Thoracic aorta (tissue), 2 donors: ENCODE measurements at places on chromosomes 2 and 18. TPM values are rescaled to one million over a fixed set of nuclear protein-coding genes. Genes with fewer than 3 reads are reported as not detected.
A peak's percentile ranks its signal among the peaks of the same experiment; 100 is the strongest.

DNA sequence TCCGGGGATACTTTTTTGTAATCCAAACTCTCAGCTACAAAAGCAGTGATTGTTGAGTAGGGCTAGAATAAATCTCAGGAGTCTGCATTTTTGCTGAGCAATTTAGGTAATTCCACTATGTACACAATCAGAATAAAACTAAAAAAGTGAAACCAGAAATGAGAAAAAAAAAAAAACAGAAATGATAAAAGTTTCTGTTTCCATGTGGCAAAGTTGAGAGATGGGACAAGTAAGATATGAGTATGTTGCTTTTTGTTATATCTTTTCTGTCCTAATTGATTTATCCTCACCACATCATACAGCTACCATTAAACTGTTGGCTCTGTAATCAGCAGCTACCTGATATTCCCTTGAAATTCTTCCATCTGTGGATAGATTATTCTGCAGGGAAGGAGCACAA, 92.7 kb downstream of the VWC2L start:
- no peak for DNase-seq

GRCh38 chr2:218437969-218438368, 19.0 kb downstream of the VIL1 start:
- no peak for DNase-seq

GRCh38 chr2:224957540-224958461, 84.5 kb downstream of the DOCK10 start:
- no peak for DNase-seq

The FLACC1 gene
- 11.1 TPM for total RNA-seq

The ZNF385B gene
- total RNA-seq, result 0.41 TPM

DNA sequence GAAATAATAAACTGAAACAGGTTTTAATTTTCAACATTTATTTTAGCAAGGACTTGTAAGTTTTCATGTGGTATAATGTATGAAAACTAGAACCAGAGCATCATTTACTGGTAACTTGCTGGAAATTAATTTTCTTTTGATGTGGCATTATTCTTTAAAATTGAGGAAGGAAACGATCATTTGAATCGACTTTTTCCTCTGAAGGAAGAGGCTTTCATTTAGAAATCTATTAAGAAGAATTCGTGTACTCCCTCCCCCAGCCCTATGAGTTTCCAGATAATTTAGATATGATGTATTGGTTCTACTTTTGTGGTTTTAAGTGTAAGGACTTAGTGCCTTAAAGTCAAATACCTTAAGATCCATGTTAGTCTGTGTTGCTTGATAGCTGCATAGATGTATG, 2.5 kb downstream of the BABAM2 start:
- no peak for DNase-seq

The FHL2 gene
- total RNA-seq, result 107 TPM

The IL36G gene
- not detected for total RNA-seq

GRCh38 chr2:219565130-219566080, 5.9 kb downstream of the OBSL1 start:
- no peak for DNase-seq

DNA sequence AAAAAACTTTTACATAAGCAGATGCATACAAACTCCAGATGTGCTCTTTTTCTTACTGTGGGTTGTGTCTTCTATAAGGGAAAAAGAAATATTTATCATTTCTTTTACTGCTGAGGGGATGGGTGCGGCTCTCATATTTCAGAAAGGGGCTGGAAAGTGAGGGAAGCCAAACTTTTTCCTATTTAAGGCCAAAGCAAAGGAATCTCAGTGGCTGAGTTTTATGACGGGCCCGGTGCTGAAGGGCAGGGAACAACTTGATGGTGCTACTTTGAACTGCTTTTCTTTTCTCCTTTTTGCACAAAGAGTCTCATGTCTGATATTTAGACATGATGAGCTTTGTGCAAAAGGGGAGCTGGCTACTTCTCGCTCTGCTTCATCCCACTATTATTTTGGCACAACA, at the start of gene COL3A1:
Gene COL3A1 (plus strand): TSS at position 210 of the 400 bp plus-strand sequence. CDS start 117 bp downstream, at position 327.
- DNase-seq, result no peak

The ABCB11 gene
- total RNA-seq, result not detected

The NT5DC4 gene
- total RNA-seq, result not detected

The MLPH gene
- total RNA-seq, result 7.4 TPM

The ABI2 gene
- 37.9 TPM for total RNA-seq

DNA sequence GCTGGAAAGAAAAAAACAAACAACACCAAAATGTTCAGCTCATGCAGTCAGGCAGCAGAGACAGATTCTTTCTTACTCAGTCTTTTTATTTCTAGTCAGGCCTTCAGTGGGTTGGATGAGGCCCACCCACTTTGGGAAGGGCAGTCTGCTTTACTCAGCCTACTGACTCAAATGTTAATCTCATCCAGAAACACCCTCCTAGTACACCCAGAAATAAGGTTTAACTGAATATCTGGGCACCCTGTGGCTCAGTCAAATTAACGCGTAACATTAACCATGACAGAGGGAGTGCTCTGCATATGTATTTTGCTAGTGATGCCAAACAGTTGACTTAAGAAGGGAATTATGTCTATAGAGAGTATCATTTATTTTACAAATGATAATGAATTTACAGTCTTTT, 401.6 kb downstream of the PARD3B start:
- no peak for DNase-seq

The PARD6G gene
- total RNA-seq, result 3.0 TPM

The CD8A gene
- 4.4 TPM for total RNA-seq

The IL1R2 gene
- total RNA-seq, result 47.7 TPM

- no peak for DNase-seq
These were observed 27.2 kb upstream of the PTPN2 start for GRCh38 chr18:12911025-12911928.

The SPP2 gene
- total RNA-seq, result not detected

DNA sequence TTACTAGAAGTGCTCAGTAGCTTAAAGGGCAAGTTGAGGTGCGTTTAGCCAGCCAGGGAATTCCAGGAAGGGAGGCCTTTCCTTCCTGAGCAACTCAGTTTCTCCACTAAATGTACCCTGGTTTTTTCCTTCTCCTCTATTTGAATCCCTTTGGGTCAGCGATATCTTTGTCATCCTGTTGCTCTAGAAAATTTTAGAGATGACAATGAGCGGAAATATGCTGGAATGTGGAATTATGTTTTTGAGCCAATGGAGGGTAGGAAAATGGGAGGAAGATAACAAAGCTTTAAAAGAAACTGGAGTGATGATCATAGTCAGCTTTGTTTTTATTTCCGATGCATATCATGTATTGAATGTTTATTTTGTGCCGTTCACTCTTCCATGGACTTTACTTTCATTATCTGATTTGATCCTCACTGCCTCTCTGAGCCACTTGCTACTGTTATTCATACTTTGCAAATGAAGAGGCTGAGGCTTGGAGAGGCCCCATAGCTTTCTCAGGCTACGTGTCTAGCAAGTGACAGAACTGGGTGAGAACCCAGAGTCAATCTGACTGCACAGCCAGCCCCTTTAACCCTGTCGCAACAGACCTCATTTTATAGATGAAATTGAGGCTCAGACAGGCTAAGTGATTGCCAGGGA, 67.3 kb downstream of the NTSR2 start:
- no peak for DNase-seq

DNA sequence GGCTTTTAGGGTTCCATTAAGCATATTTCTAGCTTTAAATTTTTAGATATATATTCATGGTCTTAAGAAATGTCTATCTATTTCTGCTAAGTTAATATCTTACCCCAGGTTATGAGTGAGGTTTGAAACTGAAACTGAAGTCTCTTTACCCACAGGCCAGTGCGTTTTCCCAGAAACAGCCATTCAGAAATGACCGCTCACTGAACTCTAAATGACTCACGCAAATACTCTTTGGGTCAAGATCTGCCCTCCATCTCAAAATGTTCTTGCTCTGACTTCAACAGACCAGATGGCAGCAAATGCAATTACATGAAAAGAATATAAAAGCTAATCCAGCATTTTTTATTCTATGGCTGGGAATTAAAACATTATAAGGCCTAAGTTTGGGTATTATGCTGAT, 315.2 kb downstream of the TDRD15 start:
- no peak for DNase-seq

The RAB17 gene
- 6.4 TPM for total RNA-seq

GRCh38 chr2:241491549-241492173, 16.7 kb downstream of the STK25 start:
- DNase-seq, result no peak

The SPAG16 gene
- 7.4 TPM for total RNA-seq

DNA sequence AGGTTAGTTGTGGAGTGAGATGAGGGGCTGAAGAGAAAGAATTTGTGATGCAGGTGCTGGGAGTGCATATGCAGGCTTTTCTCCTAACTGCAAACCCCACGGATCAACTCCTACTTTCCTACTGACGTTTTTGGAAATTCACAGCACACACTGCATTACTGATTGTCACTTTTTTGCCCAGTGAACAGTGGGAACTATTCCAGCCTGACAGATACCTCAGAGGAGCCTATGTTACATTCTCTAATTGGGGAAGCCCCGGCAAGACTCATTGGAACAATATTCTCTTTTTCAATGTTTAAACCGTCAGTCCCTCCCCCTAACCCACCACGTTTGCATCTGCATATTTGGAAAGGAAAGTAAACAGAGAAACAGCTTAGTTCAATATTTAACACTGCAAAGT, 126.2 kb downstream of the DPP4 start:
- DNase-seq, result no peak

The GKN1 gene
- 20.7 TPM for total RNA-seq

- DNase-seq, result peak; percentile 39
These were observed 5.0 kb downstream of the SFTPB start for GRCh38 chr2:85662899-85663593.

GRCh38 chr2:72276356-72276755, 128.7 kb upstream of the CYP26B1 start:
- DNase-seq, result no peak

DNA sequence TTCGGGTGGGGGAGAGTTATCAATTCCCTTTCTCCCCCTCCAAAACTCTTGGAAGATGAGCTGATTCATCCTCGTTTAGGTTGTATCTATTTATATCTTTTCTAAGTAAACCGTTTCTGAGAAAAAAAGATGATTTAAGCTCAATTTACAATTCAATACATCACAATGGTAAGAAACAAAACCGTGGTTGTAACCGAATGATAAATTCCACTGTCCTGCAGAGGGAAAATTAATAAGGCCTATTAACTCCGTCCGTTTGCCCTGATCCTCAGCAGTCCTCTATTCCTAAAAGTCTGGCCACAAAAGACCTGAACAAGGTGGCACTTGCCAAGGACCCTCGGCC, 286.2 kb downstream of the TCF4 start:
- DNase-seq, result no peak

The SCYGR8 gene
- total RNA-seq, result not detected

DNA sequence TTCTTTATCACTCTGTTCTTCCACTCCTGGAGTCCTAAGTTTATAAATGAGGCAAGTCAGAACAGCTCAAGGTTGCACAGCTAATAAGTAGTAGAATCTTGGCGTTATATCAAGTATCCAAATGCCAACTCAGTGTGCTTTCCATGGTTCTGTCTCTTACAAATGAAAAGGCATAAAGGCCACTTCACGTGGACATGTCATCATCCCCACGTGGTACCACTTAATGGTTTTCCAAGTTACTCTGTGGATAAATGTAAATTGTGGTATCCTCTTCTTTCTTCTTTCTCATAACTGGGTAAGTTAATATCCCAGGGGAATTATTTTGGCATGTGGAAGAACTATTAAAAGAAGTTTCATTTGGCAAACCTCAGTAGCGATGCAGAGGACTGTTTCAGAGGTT, 131.5 kb upstream of the L3MBTL4 start:
- no peak for DNase-seq

DNA sequence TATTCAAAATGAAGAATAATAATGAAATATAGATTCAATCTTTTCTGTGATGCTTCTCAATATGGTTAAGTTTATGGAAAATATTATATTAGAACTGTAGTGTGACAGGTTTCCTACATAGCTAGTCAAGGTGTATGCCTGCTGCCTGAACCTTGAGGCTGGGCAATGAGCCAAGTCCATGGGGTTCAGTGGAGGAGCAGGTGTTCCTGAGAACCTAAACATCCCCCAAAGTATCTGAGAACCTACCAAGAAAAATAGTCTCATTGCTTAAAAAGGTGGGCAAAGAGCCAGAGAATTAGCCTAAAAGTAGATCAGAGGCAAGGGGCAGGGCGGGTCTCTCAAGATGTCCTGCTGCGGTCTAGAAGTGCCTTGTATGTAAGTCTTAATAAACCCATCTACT, 185.9 kb upstream of the SPHKAP start:
- DNase-seq, result no peak

DNA sequence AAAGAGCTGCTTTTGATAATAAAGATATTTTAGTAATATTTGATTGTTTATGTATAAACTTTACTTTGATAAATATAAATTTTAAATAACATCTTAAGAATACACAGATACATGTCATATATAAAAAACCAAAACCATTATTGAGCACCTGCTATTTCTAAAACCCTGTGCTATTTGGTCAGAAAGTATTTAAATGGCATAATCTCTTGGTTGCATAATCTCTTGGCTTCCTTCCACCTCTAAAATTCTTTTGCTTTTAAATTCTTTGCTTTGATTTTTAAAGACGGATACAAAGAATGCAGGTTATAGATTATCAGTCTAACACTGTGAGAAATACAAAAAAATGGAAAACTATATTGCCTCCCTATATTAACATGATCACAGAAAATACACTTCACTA, 36.9 kb downstream of the ACMSD start:
- DNase-seq, result no peak
